Thoracic aorta (tissue), 2 donors: ENCODE measurements at places on chromosomes 1 and 21.

DNA sequence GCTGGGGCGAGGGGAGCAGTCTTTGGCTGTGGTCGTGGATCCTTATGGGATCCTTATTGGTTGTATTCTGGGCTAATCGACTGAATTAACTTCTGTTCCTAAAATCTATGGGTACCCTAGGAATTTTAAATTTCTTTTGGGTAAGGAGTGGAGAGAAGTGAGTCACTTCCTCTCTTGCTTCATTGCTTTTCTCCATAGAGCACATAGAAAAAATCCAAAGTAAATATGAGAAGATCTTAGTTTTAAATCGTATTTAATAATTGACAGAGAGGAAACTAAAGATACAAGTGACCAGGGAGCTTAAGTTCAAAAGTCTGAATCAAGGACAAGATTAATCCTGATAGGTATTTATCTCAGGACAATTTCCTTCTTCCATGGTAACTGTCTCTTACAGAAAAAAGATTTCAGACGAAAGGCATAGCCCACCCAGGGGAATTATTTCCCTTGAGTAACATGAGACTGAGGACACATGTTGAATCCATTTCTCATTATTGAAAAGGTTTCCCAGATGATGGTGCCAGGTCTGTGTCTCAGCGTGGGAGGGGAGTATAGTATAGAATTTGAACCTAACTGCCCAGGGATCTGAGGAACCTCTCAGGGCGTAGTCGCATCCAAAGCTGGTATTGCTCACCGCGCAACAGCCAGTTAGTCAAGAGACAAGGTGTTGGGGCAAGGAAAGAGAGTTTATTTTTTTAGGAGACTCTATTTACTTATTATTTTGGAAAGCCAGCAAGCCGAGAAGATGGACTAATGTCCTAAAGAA lies 28.7 kb upstream of the FASLG start:
- DNase-seq: no peak

DNA sequence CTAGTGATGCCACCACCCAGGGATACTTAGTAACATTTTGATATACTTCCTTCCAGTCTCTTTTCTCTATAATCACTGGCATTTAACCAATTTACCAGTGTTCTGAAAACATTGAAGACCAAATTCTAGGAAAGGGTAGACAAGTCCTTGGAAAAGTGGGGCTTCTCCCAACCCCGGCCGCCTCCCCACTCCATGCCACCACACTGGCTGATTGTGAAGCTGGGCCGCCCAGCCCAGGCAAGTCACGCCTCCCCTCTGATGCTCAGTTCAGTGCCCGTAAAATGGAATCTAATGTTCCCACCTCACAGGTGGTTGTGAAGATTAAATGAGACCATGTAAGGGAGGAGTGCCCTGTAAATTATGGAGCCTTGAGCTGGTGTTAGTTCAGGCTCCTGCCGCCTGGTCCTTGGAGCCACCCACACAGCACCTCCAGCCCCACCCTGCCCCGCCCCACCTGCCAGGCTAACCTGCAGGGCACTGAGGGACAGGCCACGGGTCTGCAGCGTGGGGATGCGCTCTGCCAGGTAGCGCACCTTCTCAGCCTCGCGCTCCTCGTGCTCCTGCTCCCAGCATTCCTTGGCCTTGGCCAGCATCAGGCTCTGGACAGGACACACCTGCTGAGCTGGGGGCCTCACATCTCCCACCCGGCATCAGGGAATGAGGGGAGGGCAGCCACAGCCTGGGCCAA lies 7.3 kb downstream of the TNNI1 start:
- DNase-seq: no peak

DNA sequence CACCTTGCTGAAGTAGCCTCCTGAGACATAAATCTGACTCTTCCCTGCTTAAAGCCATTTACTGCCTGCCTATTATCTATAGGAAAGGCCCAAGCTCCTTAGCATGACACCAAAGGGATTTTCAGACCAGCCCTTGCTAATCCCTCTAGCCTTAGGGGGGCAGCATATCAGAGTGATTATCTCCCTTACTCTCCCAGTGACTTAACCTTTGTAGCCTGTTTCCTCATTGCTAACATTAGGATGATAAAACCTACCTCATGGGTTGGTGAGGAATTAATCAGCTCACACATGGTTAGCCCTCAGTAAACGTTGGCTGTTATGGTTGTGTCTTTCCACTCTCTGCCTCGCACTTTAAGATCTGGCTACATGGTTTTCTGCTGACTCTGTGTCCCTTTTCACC lies 70.1 kb downstream of the ROR1 start:
- no peak for DNase-seq

GRCh38 chr1:243841507-243841906 lies 8.5 kb downstream of the AKT3 start:
- DNase-seq: no peak

GRCh38 chr1:192002063-192002462 lies 156.2 kb upstream of the RGS18 start:
- DNase-seq: no peak

DNA sequence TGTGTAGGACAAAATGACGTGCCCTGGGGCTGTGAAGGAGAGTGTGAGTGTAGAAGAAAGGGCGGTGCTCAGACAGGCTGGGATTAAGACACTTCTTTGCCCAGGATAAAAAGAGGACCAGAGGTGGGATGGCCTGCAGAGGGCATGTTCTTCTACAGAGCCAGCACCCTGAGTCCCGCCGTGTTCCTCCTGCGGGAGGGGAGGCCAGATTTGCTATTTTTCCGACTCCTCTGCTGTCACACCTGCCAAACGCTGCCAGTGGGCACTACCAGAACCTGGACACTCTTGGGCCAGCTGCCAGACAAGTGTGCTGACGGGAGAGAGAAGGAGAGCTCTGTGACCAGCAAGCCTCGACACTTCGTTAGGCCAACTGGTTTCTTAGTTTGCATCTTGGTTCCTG lies 206.4 kb downstream of the PLD5 start:
- no peak for DNase-seq

GRCh38 chr1:118863688-118864087 lies 124.5 kb downstream of the TBX15 start:
- DNase-seq: no peak

- DNase-seq: no peak
Observed at GRCh38 chr1:212107481-212107880, 71.9 kb downstream of the DTL start.

- no peak for DNase-seq
Observed at GRCh38 chr1:173202424-173203145, 4.5 kb downstream of the TNFSF4 start.

DNA sequence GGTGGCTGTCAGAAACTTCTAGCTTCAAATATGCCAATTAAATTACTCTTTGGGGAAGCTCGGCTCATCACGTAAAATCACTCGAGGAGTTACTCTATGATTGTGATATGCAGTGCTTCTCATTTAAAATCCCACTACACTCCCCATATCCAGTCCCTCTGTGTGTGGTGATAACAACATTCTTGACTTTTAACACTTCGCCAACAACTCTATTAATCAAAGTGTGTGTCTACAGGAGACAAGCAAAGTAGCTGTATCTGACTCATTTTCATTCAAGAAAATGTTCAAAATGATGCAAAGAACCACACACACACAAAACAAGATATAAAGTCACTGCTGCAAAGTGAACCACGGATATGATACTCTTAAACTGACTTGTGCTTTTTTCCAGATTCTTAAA lies 341.3 kb downstream of the DSCAM start:
- no peak for DNase-seq

DNA sequence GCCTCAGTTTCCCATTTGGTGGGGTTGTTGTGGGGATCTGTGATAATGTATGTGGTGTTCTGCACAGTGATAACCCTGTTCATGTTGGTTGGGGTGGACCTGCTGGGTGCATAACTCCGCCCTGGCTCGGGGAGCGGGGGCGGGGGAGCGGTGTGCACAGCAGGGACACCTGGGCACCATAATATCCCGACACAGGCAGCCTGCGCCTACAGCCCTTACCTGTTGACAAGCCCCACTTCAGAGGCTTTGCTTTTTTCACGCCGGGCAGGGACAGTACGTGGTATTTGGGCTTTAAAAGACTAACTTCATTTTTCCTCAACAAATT lies 48.0 kb upstream of the ACOT11 start:
- DNase-seq: no peak

DNA sequence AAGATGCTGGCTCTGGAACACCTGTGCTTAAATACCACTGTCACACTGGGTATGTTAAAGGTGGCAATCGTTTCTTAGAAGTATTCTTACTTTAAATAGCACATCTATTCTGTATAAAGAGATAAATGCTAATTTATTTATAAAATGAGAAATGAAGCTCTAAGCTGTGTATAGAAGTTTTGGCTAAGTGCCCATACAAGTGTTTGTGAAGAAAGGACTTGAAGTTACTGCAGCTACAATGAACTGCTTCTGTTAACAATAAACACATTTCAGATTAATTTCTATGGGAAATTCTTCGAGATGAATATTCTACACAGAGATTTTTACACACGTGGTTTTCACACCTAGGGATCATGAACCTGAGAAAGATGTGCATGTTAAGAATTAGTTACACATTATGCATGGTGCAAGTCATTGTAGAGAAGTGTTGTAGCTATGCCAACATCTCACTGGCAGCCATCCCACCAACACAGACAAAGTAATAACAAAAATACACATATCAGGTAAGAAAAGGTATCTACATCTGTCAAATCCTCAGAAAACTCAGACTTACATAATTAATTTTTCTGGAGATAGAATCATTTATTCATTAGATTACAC lies 16.2 kb downstream of the COL24A1 start:
- DNase-seq: no peak

DNA sequence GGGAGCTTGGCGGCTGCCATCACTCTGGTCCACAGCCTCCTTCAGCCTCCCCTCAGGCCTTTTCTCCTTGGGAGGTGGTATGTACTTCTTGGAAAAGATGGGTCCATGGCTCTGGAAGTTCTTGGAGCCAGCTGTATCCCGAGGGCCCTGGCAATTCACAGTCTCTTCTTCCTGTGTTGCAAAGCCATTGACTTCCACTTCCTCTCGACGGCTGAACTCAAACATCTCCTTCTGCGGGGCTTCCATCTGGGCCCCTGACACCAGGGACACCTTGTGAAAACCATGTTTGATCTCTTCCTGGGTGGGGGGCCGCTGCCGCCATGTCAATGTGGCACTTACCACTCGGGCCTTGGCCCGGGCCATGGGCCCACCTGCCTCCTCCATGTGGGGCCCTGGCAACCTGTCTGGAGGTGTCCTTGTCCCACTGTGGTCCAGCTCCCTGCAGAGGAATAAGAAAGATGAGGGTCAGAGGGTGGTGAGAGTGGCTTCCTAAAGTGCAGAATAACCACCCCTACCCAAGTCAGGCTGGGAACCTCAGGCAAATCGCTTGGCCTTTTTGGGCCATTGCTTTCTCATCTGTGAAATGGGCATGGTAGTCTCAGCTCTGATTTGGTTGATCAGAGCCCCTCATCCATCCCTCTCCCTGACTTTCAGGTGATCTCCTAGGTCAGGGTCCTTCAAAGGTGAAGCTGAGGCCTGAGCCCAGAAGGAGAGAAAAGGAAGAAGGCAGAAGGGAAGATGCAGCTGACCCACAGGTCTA lies 7.5 kb downstream of the CRYBG2 start:
- no peak for DNase-seq

DNA sequence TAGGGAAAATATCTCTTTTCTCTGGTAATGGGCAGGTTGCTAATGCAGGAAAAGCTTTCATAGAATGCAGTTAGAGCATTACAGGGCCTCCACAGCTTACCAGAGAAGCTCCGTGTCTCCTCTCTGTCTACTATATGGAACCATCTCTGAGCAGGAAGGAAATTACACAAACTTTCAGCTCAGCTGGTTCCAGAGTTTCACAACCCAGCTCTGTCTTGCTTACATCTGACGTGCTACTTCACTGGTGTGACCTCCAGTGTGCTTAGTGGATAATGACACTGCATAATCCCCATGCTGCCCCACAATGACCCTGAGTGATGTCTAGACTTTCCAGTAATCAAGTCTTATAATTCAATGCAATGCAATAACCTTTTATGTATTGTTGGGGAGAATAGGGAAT lies 4.3 kb upstream of the FGGY start:
- no peak for DNase-seq

DNA sequence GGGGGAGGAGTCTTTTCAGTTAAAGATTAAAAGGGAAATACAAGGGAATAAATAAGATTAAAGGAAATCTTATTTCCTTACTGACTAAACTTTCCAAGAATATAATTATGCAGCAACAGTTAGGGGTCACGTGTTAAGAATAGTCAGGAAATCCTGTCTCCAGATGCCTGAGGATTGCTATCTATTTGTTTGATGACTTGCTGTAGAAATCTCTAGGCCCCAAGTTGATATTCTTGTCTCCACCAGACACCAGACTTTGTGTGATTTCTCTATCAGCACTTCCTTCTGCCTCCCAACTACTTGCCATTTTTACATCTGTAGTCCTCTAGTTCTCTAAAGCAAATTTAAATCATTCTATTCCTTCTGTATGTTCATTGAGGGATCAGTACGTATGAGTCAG lies 77.5 kb downstream of the RPAP2 start:
- no peak for DNase-seq

- no peak for DNase-seq
Observed at GRCh38 chr21:34158866-34159835, 85.8 kb downstream of the MRPS6 start.

DNA sequence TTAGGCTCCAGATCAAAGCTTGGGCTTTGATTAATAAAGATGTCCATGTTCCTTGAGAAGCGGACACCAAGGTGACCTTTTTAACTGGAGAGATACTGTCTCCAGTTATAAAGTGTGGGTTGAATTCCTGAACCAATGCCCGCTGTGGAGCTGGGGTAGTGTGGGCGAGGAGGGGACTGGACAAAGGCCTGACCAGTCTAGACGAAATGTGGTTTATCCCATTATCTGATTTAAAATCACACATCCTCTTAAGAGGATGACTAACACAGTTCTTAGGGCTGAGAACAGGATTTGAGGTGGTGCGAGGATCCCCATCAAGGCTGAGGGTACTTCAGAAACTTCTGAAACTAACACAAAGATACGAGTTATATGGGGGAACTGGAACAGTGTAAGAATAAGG lies 84.5 kb upstream of the GCLM start:
- DNase-seq: no peak

DNA sequence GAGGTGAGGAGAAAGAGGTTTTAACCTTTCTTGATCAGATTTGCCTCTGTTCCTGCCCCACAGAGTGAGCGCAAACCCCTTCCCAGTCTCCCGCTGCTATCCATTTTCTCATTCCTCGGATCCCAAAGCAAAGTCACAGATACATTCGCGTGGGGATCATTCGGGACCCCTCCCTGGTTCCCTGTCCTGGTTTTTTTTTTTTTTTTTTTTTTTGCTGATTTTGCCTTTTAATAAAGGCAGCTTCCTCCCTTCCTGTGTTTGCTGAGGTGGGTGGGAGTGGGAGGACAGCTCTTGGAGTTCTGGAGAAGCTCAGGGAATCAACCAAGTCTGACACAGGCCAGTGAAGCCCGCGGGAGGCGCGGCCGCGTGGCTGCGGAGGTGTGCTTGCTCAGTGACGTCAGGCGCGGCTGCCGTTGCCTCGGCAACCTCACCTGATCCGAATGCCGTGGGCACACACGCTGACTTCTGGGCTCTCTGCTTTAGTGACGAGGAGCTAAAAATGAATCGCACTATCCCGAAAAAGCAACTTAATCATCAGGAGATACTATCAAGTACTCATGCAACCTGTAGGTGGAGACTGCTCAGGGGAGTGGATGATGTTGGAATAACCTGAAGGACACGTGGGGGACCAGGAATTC lies 106.4 kb downstream of the TBX19 start:
- DNase-seq: no peak

GRCh38 chr1:151166505-151166956 lies 587 bp downstream of the SCNM1 start:
- DNase-seq: no peak

- DNase-seq: no peak
Observed at GRCh38 chr1:167088746-167089417, 1.3 kb downstream of the GPA33 start.

GRCh38 chr1:86522240-86522639 lies 24.6 kb upstream of the CLCA4 start:
- DNase-seq: no peak
